ENCODE measurements at places on chromosomes 3 and 15. TPM values are rescaled to one million over a fixed set of nuclear protein-coding genes. Genes with fewer than 3 reads are reported as not detected.

Gene CLDN16
- not detected for total RNA-seq

DNA sequence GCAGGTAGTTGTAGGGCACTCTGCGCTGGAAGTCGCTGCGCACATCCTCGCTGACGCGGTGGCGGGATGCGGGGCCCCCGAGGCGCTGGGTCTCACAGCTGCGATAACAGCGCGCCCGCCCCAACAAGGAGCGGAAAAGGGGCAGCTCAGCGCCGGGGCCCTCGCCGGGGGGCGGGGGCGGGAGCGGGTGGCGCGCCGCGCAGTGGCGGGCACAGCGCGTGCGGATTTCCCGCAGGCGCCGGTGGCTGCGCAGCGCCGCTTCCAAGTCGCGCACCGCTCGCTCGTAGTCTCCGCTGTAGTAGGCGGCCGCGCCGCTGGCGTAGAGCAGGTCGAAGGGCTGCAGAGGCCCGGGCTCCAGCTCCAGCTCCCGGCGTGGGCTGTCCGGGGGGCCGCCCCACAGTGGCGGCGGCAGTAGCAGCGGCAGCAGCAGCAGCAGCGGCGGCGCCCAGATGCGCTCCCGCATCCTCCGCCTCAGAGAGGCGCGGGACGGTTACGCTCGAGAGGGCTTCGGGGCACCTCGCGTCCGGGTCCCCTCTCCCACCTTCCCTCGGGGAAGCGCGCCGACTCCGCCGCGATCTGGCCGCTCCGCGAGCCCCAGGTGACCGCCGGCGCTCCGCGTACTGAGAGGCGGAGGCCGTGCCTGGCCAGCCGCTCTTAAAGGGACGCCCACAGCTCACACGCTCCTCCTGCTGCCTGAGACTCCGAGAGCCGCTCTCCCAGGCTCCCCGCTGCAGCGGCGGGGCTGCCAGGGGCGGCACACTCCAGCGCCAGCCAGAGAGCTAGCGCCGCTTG, at the start of gene P3H2:
Gene P3H2 (minus strand): TSS at position 629 of the 792 bp plus-strand sequence. CDS start 166 bp downstream, at position 463.
- DNase-seq: no peak

GRCh38 chr3:118556983-118557382, 477.7 kb downstream of the IGSF11 start:
- no peak for DNase-seq

Gene ZKSCAN7
- 6.0 TPM for total RNA-seq

- DNase-seq: no peak
Measured at GRCh38 chr3:188026191-188026968, 127.6 kb upstream of the LPP start.

Gene INSYN1
- not detected for total RNA-seq

GRCh38 chr3:50157827-50158529, 2.9 kb downstream of the SEMA3F start:
- DNase-seq: no peak

GRCh38 chr3:118782755-118783202, 251.9 kb downstream of the IGSF11 start:
- no peak for DNase-seq

Gene KLHL40
- not detected for total RNA-seq

Gene KLHL18
- 41.3 TPM for total RNA-seq

All from T-cell (primary cell).